ENCODE measurements at places on chromosomes 11 and 22.

DNA sequence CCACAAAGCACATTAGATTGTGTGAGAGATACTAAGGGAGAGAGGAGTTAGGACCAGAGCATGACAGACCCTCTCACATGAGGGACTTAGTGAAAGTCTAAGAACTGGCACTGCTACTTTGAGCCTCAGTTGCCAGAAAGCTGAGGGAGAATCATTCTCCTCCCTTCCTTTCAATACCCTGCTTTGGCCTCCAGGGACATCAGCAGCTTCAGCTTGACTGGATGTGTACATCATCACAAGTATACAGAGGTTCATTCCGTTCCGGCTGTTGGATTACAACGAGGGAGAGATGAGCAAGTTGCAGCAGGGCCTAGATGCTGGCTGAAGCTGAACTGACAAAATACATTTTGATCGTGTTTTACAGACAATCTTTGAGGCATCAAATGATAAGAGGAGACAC, 15.7 kb upstream of the ANO5 start:
- no peak for DNase-seq

DNA sequence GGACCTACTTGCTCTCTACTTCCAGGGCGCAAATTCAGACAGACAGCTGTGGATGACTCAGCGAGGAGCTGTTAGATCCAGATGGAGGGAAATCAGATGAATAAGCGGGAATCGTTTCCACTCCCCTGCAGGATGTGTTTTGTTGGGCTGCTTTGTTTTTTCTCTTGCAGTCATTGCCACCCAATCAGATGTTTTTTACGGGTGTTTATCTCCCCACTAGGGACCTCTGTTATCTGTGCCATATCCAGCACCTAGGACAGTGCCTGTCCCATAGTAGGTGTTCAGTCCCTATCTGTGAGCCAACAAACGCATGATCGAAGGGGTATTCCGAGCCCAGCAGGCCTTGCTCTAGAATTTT, 51.1 kb upstream of the PARVG start:
- DNase-seq: no peak

DNA sequence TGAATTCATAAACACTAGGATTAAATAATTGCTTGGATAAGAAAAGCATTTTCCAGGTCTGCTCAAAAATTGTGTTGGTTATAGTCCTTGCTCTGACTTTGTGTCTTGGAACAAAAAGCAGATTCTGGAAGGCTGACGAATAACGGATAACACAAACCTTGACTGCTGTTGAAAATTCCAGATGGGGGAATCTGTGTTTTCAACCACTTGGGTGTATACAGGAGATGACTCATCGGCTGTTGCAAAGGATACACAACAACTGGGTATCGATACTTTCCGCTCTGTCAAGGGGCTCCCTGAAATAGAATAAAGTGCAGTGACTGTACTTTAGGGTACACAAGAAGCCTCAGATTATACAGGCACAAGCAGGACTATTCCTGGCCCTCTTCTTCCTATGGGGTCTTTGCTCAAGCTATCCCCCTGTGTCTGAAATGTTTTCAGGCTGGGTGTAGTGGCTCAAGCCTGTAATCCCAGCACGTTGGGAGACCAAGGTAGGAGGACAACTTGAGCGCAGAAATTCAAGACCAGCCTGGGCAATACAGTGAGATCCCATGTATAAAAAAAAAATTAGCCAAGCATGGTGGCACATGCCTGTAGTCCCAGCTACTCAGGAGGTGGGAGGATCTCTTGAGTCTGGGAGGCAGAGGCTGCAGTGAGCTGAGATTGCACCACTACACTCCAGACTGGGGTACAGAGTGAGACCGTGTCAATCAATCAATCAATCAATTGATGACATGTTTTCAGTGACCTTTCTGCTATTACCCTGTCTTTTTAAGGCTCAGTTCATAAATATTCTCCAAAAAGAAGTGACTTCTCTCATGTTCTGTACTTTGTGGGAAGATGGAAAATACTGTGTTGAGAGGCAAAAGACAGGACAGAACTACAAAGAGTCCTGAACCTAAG, 48.6 kb upstream of the UCP3 start:
- no peak for DNase-seq

- DNase-seq: no peak
Observed at GRCh38 chr11:65077451-65077850, 6.4 kb downstream of the CDCA5 start.

DNA sequence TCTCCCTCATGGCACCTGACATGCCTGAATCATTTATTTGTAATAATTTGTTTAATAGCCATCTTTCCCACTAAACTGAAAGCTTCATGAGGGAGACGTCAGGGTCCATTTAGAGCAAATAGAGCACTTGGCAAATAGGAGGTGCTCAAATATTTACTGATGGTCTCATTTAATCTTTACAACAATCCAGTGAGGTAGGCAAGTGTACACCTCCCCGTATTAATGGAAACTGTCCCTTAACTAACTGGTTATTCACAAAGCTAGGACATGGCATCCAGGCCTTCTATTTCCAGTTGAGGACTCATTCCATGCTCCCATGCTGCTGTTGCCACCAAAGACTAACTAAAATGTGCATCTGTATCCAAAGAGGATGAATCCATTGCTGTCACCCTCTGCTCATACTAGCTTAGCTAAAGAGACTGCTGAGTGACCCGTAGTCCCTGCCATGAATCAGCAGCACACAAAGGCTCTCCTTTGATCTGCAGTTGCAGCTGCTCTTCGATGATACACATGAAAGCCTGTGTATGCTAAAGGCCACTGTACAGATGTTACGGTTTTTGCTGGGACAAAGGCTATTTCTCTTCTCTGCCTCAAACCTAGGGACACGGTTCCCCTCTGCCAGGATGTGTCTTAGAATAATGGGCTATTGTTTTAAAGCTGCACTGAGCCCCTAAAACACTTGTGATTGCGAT, 82.6 kb downstream of the RAB30 start:
- DNase-seq: no peak

DNA sequence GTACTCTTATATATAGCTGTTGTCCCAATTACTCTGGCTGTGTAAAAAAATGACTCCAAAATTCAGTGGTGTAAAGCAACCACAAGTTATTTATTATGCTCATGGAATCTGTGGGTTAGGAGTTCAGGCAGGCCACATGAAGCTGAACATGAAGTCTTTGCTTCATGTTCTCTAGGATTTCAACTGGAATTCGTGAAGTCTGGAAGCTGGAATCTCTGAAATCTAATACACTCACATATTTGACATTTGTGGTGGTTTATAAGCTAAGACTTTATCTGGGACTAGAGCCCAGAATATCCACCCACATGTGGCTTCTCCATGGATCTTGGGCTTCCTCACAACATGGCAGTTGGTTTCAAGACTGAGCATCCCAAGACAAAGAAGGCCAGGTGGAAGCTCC, 430.6 kb downstream of the MIAT start:
- DNase-seq: no peak

All from GOT3 (cell line).